ENCODE measurements at places on chromosomes 7 and 10. TPM values are rescaled to one million over a fixed set of nuclear protein-coding genes. Genes with fewer than 3 reads are reported as not detected.

FEZF1 gene
- total RNA-seq, result not detected

DNA sequence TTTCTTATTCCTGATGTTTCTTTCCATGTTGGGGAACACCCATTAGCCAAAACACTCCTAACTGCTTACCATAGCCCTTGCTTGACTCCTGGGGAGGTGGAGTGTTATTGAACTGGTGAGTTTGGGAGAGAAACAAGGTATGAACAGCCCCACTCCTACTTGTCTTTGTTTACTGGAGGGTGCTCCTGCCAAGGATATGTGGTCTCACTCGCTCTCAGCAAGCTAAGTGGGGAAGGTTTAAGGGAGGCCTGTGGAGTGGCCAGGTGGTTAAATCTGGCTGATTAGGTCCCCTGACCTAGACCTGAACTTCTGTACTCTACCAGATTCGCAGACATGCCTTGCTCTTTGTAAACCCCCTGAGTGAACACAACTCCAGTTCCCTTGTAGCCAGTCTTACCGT is 300.1 kb downstream of the PTEN start:
- no peak for DNase-seq
- no peak overlapping the region for H3K4me3 ChIP-seq
- no peaks in the 10 kb centered on the region for H3K36me3 ChIP-seq
- H3K4me1 ChIP-seq, result no peaks in the 10 kb centered on the region
- no peaks in the 10 kb centered on the region for H3K27me3 ChIP-seq

DNA sequence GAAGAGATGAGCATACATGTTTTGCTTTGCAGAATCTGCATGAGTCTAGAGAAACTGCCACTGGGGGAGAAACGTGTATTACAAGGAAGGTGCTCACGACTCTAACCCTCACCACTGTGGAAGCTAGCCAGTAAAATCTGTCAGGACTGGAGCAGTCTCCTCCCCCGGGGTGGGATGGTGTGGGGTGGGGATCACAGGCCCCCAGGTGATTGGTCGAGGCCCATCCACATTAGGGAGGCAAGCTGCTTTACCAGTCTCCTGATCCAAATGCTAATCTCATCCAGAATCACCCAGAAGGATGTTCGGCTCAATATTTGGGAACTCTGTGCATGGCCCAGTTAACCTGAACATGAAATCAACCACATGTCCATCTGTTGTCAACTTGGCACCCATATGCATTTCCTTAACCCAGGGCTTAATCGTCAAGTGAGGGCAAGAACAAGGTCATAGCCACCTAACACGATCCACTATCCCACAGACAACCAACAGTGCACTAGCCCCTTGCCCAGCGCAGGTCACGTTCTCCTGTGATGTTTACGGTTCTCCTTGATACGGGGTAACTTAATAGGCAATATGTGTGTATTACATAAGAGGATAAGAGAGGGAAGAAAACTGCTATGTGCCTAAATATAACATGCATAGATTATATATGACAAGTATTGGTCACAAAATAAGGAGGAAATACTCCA is 40.8 kb downstream of the DNAJB6 start:
- DNase-seq, result no peak
- no peaks in the 10 kb centered on the region for H3K27me3 ChIP-seq
- peaks cover 2% of the 10 kb centered on the region for H3K4me1 ChIP-seq
- peaks cover 18% of the 10 kb centered on the region for H3K36me3 ChIP-seq

DNA sequence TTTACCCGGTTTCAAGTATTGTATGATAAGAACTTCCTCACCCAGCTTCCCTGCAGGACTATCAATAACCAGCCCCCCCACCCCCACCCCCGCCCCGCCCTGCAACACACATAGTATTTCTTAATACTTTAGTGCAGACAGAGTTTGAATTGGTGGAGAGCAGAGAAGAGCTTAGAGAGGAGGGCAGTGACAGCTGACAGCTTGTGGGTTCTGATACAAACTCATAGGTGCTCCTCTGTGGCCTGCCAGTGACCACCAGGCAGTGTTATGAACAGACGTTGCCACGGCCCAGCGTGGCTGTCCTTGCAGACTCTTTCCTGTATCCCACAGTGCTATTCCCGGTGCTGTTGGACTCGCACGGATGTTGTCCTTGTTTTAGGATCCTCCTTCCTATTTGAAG is 186.9 kb upstream of the ADO start:
- no peaks in the 10 kb centered on the region for H3K36me3 ChIP-seq
- H3K4me3 ChIP-seq, result no peak overlapping the region
- H3K27me3 ChIP-seq, result no peaks in the 10 kb centered on the region
- H3K27ac ChIP-seq, result no peak overlapping the region
- DNase-seq, result no peak

- no peak overlapping the region for H3K27ac ChIP-seq
- H3K4me3 ChIP-seq, result no peak overlapping the region
- DNase-seq, result no peak
- no peaks in the 10 kb centered on the region for H3K27me3 ChIP-seq
Measured at GRCh38 chr7:70640266-70640833, 491.6 kb upstream of the GALNT17 start.

DNA sequence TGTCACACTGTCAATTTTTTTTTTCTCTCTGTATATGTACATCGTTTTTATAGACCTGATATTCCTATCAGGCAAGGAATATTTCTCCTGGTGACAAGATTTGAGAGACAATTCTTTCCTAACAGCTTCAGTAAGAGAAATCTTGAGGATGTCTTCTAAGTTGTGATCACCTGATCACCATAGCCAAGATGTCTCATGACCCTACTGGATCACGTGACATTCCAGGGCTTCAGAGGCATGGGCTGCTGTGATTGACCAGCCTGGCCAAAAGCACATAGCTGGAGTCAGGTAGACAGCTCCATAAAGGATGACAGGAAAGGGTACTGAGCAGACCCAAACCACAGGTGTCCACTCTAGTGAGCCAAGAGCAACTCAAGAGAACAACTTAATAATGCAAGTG is 444.9 kb downstream of the SORCS3 start:
- H3K27me3 ChIP-seq, result no peaks in the 10 kb centered on the region
- no peak for DNase-seq
- no peak overlapping the region for H3K27ac ChIP-seq
- H3K4me1 ChIP-seq, result no peaks in the 10 kb centered on the region
- no peaks in the 10 kb centered on the region for H3K36me3 ChIP-seq

DNA sequence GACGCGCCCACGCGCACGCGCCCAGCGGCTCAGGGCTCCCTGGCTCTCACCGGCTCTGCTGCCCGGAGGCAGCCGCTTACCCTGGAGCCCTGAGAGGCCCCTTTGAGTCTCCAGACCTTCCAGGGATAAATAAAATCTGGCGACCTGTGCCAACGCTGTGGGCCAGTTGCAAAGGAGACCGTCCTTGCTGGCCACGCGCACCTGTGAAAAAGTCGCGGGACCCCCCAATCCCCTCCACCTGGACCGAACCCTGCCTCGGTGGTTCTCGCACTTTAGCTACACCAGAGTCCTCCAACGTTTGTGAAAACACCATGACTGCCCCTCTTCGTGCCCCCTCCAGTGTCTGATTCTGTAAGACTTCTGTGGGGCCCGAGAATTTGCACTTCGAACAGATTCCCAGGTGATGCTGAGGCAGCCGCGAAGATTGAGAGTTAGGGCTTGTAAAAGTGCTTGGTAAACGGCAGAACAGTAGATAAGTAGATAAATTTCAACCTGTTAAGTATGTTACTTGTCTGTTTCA is 102.4 kb upstream of the SVIL start:
- no peak for DNase-seq
- H3K27ac ChIP-seq, result peak overlapping the region; percentile 51
- H3K27me3 ChIP-seq, result no peaks in the 10 kb centered on the region
- H3K36me3 ChIP-seq, result no peaks in the 10 kb centered on the region
- H3K4me3 ChIP-seq, result peak overlapping the region; percentile 95

DNA sequence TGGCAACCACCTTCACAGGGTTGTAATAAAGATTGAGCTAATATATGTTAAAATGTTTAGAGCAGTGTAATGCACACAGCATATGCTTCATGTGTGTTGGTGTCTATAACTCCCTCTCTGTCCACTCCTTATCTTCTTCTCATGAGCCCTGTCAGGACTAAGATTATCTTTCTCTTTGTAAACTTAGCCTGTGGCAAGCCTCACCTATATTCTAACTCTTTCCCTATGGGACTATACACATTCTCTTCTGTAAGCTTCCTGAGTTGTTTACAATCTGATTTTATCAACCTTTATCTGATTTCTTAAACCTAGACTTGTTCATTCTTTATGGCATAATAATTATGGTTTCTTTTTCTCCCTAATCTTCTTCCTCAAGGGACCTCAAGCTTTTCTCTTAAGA is 2.4 kb upstream of the PIP start:
- no peaks in the 10 kb centered on the region for H3K27me3 ChIP-seq
- DNase-seq, result no peak
- H3K4me1 ChIP-seq, result no peaks in the 10 kb centered on the region
- no peak overlapping the region for H3K27ac ChIP-seq

NRCAM gene
- 3.2 TPM for total RNA-seq

DNA sequence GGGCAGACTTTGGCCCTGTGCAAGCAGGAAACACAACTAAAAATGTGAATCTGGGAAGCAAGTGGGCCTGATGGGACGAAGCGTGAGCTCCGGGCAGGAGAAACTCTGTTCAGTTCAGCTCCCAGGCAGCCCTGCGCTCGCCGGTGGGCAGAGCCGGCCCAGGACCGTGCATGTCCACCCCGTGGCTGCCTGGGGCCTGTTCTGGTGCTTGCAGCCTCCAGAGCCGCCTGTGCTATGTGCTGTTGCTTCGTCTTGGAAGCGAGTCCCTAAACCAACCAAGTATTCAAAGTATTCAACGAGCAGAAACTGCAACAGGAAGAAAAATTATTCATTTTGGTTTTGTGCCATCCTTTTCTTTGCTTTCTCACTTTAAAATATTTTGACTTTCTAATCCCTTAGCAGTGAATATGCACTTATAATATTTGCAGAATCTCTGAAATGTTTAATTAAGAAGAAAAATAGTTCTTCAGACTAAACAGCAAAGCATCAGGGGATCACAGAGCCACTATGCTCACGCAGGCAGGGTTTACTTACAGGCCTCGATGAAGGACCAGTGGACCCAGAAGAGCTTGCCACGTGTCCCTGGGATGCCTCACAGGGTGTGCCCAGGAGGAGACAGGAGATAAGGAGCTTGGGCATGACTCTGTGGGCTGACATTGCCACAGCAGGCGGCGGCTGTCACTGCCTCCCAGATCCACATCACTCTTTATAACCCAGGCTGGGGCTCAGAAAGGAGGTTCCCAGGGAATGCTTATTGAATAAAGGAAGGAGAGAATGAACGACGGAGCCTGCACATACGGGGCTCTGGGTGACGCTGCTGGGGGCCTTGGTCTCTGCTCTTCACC is 45.6 kb downstream of the VIPR2 start:
- H3K27me3 ChIP-seq, result no peaks in the 10 kb centered on the region
- DNase-seq, result no peak
- H3K36me3 ChIP-seq, result no peaks in the 10 kb centered on the region
- no peak overlapping the region for H3K4me3 ChIP-seq
- H3K4me1 ChIP-seq, result no peaks in the 10 kb centered on the region

SPDYE5 gene
- total RNA-seq, result not detected

COBL gene
- 5.8 TPM for total RNA-seq

DNA sequence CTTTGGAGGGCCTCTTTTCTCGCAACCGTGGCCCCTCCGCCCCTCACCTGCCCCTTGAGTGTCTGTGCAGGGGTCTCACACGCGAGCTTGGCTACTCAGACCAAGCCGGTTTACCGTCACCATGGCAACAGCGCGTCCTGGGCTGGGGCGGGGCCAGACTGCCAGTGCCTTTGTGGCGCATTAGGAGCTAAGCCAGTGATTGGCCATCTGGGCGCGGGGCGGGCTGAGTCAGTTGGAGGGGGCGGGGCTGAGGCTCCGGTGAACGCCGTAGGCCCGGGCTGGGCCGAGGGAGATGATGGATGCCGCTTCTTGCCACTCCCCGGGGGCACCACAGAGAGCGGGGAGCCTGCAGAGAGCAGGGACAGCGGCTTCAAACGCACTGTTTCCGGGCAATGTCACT is 48.7 kb upstream of the FXYD4 start:
- peak overlapping the region; percentile 12 for H3K4me3 ChIP-seq
- no peaks in the 10 kb centered on the region for H3K4me1 ChIP-seq
- no peaks in the 10 kb centered on the region for H3K27me3 ChIP-seq

DNA sequence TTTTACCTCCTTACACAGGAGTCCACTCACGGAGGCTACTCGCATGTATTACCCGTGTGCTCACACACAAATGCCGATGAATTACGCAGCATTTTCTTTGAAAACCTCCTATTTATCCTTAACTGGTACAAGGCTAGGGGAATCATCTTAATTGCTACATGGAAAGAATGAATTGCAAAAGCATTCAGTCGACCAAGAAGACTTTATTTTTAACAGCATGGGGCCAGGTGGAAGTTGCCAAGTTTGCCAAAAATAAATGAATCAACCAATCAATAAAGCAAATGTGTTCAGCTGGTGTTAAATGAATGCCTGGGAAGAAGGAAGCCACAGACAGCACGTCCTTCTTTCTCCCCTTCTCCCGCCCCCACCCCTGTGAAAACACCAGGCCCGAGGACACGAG is 55.8 kb downstream of the CTBP2 start:
- no peaks in the 10 kb centered on the region for H3K27me3 ChIP-seq
- H3K36me3 ChIP-seq, result no peaks in the 10 kb centered on the region
- H3K4me3 ChIP-seq, result no peak overlapping the region
- H3K27ac ChIP-seq, result no peak overlapping the region
- no peak for DNase-seq
- no peaks in the 10 kb centered on the region for H3K4me1 ChIP-seq

GRCh38 chr7:90178679-90179278 is 24.5 kb downstream of the STEAP1 start:
- no peaks in the 10 kb centered on the region for H3K27me3 ChIP-seq
- H3K4me3 ChIP-seq, result no peak overlapping the region
- no peaks in the 10 kb centered on the region for H3K4me1 ChIP-seq
- no peaks in the 10 kb centered on the region for H3K36me3 ChIP-seq
- no peak for DNase-seq

KCNMA1 gene
- total RNA-seq, result 2.5 TPM

GRCh38 chr7:155338632-155339320 is 41.1 kb downstream of the INSIG1 start:
- no peak for DNase-seq
- H3K4me3 ChIP-seq, result no peak overlapping the region
- no peaks in the 10 kb centered on the region for H3K4me1 ChIP-seq
- no peaks in the 10 kb centered on the region for H3K27me3 ChIP-seq
- H3K36me3 ChIP-seq, result no peaks in the 10 kb centered on the region
- H3K27ac ChIP-seq, result no peak overlapping the region
